ENCODE measurements at places on chromosomes 2 and 18. TPM values are rescaled to one million over a fixed set of nuclear protein-coding genes. Genes with fewer than 3 reads are reported as not detected.

Gene ALMS1
- 14.6 TPM for total RNA-seq

Gene STARD6
- not detected for total RNA-seq

Gene SPIRE1
- total RNA-seq: 42.0 TPM

Gene AQP12B
- total RNA-seq: not detected

Gene LRRC30
- not detected for total RNA-seq

Gene MATN3
- total RNA-seq: 13.3 TPM

Gene HOXD12
- total RNA-seq: not detected

Gene TGFBRAP1
- 26.1 TPM for total RNA-seq

Gene CDC42EP3
- 102 TPM for total RNA-seq

Gene DLX2
- 2.2 TPM for total RNA-seq

Gene CXCR4
- 2.8 TPM for total RNA-seq

Gene CABYR
- total RNA-seq: 7.8 TPM

Gene SERPINB10
- total RNA-seq: not detected

Gene COA5
- total RNA-seq: 19.5 TPM

Gene CCL20
- not detected for total RNA-seq

Gene HOXD3
- not detected for total RNA-seq

Gene APCDD1
- 5.4 TPM for total RNA-seq

Gene SNORC
- 3.1 TPM for total RNA-seq

Gene WNT6
- 2.6 TPM for total RNA-seq

Gene MSH6
- total RNA-seq: 55.0 TPM

Gene KLHL41
- not detected for total RNA-seq

Gene RAB6C
- total RNA-seq: 0.14 TPM

Gene MARCO
- total RNA-seq: not detected

Gene ALPI
- total RNA-seq: not detected

Gene OSBPL6
- 13.7 TPM for total RNA-seq

Gene GLI2
- total RNA-seq: 42.9 TPM

Gene MC4R
- total RNA-seq: not detected

Gene ATP8B1
- total RNA-seq: 6.9 TPM

Gene UGT1A3
- not detected for total RNA-seq

Gene TEKT4
- not detected for total RNA-seq

Gene DSG4
- total RNA-seq: not detected

Gene TRIM43
- not detected for total RNA-seq

Gene EGR4
- total RNA-seq: not detected

Gene KLHL14
- total RNA-seq: 0.43 TPM

Gene RIF1
- 39.3 TPM for total RNA-seq

Gene HRH4
- 0.17 TPM for total RNA-seq
